Stimulated activated CD8-positive, alpha-beta memory T cell treated with anti-CD3 and anti-CD28 coated beads, Interleukin-15, amount 100 ng/mL, for 24 hours (primary cell): ENCODE measurements at places on chromosomes 7 and 10.

DNA sequence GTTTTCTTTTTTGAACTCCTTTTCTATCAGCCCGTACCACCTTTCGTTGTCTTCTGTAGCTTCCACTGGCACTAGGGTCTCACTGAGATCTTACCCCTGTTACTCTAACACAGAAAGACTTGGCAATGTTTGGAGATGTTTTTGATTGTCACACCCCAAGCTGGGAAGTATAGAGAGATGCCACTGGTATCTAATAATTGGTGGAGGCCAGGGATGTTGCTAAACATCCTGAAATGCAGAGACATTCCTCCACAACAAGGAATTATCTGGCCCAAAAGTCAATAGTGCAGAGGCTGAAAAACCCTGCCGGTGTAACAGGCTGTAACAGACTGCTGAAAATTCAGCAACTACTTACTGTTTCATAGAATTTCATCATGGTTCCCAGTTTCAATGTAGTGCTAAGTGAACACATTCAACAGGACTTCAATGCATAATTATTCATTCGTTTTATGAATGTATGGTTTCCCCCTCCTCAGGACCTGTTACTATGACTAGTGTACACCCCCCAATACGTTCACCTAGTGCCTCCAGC lies 115.9 kb downstream of the TRIM24 start:
- DNase-seq, result no peak

- no peak for DNase-seq
Observed at GRCh38 chr7:23298141-23298881, 828 bp upstream of the MALSU1 start.

DNA sequence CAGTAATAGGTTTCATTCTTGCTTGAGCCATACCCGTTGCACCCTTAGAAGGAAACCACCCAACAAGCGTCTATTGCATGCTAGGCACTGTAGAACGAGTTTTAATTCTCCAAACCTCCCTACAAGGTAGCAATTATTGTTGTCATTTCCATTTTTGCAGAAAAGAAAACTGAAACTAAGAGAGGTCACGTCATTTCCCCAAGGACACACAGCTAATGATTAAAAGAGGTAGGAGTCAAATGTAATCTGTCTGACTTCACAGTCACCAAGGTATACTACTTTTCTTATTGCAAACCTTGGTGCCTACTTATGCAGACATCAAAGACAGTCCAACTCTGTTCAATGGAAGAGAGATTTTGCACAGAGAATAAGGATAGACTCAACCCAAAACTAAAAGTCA lies 49.1 kb upstream of the C1QL3 start:
- DNase-seq, result no peak

GRCh38 chr10:63720676-63721075 lies 199.5 kb downstream of the REEP3 start:
- no peak for DNase-seq

DNA sequence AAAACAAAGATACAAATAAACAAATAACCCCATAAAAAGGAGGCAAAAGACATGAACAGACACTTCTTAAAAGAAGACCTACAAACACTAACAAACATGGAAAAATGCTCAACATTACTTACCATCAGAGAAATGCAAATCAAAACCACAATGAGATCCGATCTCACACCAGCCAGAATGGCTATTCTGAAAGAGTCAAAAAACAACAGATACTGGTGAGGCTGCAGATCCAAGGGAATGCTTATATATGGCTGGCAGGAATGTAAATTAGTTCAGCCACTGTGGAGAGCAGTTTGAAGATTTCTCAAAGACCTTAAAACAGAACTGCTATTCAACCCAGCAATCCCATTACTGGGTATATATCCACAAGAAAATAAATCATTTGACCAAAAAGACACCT lies 80.4 kb upstream of the NRP1 start:
- DNase-seq, result no peak

DNA sequence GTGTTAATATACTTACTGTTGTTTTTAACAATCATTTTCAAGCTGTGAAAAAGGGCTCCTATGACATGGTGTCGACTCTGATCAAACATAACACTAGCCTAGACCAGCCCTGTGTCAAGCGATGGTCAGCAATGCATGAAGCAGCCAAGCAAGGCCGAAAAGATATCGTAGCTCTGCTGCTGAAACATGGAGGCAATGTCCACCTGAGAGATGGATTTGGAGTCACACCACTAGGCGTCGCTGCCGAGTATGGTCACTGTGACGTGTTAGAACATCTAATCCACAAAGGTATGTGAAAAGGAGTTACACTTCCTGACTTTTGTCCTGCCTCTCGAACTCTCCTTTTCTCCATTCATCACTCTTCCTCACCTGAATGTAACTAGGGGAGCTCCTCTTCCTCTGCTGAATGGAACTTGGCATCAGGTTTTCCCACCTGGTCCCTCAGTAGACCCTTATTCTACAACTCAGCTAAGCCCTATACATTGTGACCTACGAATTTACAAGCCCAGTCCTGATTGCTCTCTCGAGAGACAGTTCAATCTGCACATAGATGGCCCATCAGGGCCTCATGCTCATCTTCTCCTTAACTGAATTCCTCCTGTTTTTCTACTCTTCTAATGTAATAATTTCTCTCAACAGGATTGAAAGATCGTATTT lies 23.0 kb downstream of the ASB15 start:
- DNase-seq, result peak; percentile 29

DNA sequence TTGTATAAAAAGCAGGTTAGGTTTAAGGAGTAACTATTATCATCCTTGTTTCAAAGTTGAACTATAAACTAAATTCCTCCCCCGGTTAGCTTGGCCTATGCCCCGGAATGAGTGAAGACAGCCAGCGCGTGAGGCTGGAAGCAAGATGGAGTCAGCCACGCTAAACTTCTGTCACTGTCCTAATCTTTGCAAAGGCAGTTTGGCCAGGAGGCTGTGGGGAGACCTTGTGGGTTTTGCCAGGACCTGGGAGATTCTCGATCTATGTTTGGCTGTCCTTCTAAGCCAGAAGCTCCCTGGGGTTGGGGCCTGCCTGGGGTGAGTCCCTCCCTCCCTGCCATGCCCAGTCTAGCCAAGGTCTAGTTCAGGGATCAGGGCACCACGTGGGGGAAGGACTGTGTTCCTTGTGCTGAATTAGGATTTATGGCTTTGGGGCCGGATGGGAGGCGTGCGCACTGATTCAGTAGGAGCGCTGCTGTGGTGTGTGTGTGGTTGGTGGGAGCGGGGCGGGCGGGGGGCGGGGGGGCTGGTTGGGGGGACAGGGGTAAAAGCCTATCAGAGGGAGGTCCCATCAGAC lies 871 bp upstream of the GTF2IRD1 start:
- DNase-seq, result no peak
